ENCODE measurements at places on chromosomes 11 and 22.

- DNase-seq = no peak
Observed at GRCh38 chr11:45652781-45653180, 12.6 kb downstream of the CHST1 start.

- no peak for DNase-seq
Observed at GRCh38 chr11:78054971-78055370, 8.7 kb upstream of the THRSP start.

DNA sequence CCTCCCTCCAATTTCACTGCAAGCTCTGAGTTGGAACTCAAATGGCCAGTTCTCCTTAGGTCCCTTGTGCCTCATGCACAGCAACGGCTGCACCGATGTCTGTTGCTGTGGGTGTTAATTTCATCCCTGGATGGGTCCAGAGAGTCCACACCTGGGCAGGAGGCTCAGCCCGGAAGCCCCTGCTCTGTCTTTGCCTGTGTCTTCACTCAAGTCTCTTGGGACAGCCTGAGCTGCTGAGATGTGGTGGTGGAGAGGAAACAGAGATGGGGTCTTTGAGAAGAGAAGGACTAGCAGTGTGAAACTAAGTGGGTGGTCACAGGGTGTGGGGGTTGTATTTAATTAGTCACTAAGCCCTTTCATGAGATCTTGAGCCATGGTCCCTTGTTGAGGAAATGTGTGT is 109.3 kb downstream of the NECTIN1 start:
- DNase-seq = no peak

DNA sequence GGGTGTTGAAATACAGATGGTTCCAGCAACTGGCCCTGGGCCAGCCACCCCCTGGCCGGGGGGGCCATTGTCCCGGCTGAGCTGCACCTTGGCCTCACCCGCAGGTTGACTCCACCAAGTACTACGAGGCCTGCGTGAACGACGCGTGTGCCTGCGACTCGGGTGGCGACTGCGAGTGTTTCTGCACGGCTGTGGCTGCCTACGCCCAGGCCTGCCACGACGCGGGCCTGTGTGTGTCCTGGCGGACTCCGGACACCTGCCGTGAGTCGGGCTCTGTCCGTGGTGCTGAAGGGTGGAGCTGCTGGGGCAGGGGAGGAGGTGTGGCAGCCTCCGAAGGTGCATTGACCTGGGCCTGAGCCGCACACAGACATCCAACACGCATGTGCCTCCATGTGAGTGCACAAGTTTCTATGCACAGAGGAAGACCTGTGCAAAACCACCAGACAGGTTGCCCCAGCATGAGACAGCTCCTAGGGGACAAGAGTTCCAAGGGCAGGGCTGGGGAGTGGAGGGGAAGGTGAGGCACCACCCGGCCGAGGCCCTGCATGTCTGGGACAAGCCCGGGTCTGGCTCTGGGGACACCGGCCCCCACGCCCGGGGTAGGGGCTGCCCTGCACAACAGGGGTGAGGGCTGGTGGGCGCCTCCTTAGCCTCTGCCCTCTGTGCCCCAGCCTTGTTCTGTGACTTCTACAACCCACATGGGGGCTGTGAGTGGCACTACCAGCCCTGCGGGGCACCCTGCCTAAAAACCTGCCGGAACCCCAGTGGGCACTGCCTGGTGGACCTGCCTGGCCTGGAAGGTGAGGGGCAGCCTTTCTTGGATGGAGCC is 16.1 kb downstream of the MUC5B start:
- DNase-seq = no peak

DNA sequence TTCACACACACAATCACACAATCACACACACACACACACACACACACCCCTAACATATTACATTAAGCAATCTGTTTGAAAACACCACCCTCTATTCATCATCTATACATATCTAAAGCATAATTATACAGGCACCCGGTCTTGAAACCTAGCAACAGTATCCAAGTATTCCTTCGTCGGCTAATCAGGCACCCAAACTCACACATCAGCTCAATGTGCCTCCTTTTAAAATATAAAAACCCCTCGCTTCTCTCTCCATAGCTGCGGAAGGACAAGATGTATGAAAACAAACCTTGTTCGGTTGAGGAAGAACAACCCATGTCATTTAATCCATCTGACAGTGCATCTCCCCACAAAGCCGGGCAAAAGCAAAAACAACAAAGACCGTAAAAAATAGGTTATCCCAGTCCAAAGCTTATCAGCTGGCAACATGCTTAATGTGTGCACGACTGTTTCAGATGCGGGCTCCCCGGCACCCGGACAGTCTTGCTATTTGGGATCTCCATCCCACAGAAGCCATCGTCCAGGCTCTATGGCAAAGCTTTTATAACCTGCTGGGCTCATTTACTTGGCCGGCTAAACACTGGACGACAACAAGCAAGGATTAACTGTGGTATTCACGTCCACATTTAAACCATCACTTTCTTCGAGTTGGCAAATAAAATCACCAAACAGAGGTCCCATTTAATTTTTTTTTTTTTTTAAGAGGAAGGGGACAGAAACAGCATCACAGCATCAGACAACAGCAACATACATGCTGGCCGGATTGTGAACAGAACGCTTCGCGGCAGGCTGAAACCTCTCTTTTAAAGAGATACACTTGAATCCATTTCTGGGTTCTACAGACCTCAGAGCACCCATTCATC is 365.5 kb downstream of the SHANK2 start:
- DNase-seq = no peak

- no peak for DNase-seq
Observed at GRCh38 chr11:119629085-119629484, 99.9 kb downstream of the NECTIN1 start.

DNA sequence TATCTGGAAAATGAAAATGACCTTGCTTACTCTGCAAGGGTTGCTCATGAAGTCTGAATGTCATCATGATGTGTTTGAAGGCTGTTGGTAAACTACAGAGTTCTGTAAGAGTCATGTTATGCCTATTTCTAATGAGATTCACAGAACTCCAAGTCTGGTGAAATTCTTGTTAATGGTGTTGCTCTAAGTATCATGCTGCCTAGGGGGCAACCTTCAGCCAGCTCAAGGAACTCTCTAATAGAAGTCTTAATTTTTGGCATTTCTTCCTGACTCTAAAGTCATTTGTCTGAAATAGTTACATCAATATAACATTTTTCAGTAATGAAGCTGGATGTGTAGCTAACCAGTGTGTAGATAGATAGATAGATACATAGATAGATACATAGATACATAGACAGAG is 302.8 kb downstream of the FAT3 start:
- no peak for DNase-seq

DNA sequence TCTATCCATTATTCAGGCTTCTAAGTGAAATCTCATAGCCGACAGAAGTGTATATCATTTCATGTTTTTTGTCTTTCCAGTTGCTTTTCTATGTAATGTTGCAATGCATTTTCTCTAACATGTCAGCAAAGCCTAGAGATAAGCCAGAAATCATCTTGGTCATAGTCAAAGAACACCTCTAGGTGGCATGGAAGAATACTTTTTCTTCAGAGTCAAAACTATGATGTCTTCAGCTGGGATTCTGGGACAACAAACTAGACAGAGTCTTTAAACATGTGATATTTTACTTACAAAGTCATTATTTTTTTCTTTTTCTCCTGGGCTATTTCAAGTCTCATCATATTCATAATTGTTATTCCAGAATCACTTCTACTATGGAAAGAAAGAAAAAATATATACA is 4.4 kb downstream of the GAS2 start:
- no peak for DNase-seq

DNA sequence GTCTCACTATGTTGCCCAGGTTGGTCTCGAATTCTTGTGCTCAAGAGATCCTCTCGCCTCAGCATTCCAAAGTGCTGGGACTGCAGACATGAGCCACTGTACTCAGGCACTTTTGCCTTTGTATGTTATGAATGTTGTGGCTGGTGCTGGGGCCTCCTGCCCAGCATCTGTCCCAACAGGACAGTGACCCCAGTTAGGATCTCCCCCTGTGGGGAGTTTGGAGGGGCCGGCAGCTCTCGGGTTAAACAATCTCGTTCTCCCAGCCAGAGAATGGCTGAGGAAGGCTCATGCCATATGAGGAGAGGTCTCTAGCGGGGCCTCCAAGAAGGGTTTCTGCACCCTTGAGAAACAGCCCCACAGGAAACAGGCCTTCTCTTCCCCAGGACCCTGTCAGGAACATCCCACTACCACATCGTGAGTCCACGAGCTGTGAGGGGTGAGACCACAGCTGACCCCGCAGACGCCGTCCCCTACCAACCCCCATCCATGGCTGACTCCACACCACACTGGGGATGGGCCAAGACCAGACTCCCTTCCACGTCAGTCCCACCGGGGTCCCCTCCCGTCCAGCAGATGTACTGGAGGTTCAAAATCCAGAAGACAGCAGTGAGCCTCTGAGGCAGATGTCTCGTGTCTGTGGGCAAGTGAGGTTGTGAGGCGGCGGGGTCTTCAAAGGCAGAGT is 54.1 kb downstream of the SHANK2 start:
- no peak for DNase-seq

GRCh38 chr22:17241576-17242330 is 22.5 kb upstream of the ADA2 start:
- no peak for DNase-seq

DNA sequence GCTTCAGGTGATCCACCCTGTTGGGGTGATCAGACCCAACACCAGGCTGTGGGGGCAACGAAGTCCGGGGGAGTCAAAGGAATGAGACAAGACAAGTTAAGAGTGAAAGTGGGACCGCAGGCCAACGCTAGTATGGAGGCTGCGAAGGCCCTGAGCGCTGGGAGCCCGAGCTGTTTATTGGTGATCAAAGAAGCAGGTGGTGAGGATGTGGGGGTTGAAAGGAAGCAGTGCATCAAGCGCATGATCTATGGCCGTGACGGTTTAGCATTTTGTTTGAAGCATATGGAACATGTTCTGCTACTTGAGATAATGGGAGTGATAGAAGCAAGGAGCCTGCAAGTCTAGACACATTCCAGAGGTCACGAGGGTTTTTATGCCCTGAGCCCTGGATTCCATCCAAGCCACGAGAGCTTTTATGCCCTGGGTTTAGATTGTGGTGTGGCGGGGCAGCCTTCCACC is 49.5 kb downstream of the MCHR1 start:
- no peak for DNase-seq

DNA sequence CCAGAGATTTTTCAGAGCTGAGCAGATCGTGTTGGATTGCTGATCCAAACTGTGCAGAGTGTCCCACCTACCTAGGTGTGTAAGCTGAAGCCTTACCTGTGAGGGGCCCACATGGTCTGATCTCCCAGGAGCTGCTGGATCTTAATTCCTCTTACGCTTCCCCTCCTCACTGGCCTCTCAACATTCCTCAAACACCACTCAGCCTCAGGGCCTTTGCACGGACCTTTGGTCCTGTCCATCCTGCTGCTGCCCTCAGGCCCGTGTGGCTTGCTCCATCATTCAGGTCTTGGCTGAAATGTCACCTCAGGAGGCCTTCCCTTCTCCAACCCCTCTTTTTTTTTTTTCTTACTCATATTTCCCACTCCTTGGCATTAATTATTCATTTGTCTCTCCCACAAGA is 21.1 kb upstream of the RAB1B start:
- no peak for DNase-seq

DNA sequence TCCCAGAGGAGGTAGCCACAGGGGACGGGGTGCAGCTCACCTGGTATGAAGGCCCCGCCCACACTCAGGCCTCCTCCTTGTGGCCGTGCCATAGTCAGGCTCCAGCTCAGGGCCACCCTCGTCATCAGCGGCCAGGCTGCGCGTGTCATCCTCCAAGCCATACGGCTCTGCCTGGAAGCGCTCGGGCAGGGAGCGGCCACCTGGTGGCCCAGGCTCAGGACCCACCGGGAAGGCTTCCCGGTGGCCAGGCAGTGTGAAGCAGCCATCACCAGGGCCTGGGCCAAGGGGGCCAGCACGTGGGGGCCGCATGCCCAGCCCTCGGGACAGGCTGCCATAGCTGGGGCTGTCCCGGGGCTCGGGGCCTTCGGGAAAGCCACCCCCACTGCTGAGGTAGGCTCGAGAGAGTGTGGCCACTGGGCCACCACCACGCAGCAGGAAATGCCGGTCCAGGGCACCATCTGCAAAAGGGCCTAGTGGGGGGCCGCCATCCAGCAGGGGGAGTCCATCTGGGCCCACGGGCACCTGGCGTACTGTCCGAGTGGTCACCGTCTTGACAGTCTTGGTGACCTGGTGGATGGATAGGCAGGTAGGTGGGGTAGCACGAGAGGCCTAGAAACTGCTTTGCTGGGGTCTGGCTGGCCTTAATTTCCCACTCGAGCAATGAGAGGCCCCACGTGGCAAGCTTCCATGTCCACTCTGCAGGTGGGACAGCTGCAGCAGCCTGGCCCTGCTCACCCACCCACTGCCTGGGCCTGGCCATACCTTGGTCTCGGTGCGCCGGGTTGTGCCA is 35.3 kb downstream of the ARVCF start:
- DNase-seq = no peak

DNA sequence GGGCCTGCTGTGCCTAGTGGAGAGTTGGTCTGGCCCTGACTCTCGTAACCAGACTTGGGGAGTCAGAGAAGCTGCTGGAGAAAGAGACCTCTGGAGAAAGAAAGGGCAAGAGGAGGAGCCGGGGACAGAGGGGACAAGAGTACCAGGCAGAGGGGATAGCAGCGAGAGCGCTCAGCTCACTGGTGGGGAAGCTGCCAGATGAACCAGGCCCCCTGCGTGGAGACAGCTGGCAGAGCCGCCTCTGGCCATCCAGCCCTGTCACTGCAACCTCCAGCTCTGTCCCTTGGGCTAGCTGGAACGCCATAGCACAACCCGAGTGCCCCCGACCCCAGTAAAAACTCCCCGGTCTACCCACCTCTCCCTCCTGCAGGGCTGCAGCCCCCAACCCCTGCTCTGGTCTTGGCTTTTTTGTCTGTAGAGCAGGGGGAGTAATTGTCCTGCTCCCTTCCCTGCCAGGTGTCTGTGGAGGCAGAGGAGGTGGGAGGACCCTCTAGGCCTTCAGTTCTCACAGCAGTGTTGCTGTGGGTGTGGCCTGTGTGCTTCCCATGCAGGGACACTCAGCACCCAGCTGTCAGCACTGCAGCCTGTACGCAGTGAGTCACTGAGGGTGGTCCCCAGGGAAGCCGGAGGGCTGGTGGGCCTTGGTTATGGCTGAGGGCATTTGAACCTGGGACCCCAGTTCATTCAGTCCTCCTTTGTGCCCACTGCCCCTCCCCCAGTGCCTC is 4.8 kb upstream of the SUN2 start:
- DNase-seq = no peak

DNA sequence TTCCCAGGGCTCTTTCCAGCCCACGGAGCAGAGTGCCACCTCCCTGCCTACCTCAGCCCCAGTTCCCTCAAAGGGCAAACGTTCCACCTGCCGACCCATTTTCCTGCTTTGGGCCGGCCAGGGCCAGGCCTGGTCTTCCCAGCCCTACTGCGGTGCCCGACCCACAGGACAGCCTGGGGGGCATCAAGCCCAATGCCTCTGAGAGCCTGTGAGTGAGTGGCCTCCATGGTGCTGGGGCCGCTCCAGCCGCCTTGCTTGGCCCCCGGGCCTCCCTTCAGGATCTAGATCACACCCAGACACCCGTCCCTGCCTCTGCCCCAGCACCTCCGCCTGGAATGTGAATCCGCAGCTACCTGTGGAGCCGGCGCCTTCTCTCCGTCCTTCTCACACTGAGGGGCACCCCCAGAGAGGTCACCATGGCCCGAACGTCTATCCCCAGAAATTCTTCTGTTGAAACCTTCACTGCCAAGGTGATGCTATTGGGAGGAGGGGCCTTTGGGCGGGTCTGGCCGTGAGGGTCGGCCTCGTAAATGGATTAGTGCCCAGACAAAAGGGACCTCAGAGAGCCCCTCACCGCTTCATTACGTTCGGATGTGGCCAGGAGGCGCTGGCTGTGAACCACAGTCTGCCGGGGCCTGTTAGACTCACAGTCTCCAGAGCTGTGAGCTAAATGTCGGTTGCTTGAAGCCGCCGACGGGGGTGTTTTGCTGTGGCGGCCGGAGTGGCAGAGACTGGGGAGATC is 36.2 kb upstream of the BRSK2 start:
- DNase-seq = no peak

Data from glomerular endothelial cell (primary cell).